ENCODE measurements at places on chromosomes 7 and 10. TPM values are rescaled to one million over a fixed set of nuclear protein-coding genes. Genes with fewer than 3 reads are reported as not detected.

The RNF148 gene
- total RNA-seq = not detected

The FXYD4 gene
- not detected for total RNA-seq

GRCh38 chr7:159095979-159096411 lies 48.7 kb downstream of the VIPR2 start:
- no peak for DNase-seq

The PAX2 gene
- 71.3 TPM for total RNA-seq
